ENCODE measurements at places on chromosomes 2 and 18. TPM values are rescaled to one million over a fixed set of nuclear protein-coding genes. Genes with fewer than 3 reads are reported as not detected.

The CENPO gene
- total RNA-seq: 2.3 TPM

The ASTL gene
- total RNA-seq: not detected

The ACSL3 gene
- 59.2 TPM for total RNA-seq

The COL4A3 gene
- total RNA-seq: 6.2 TPM

The CHAC2 gene
- total RNA-seq: 2.2 TPM

The IGFBP5 gene
- 666 TPM for total RNA-seq

The ARHGAP25 gene
- total RNA-seq: 6.5 TPM

The PTPRN gene
- total RNA-seq: not detected

The PPM1B gene
- total RNA-seq: 60.1 TPM

The POU3F3 gene
- not detected for total RNA-seq

The COL3A1 gene
- 22,387 TPM for total RNA-seq

The LBX2 gene
- total RNA-seq: not detected

The EPB41L3 gene
- total RNA-seq: 38.7 TPM

The CYTIP gene
- 2.6 TPM for total RNA-seq

The MAL gene
- 0.29 TPM for total RNA-seq

The ST8SIA3 gene
- not detected for total RNA-seq

The TBC1D8 gene
- 19.4 TPM for total RNA-seq

The TMEFF2 gene
- total RNA-seq: not detected

The PCARE gene
- total RNA-seq: not detected

The RBM44 gene
- under 0.01 TPM for total RNA-seq

The FOXD4L1 gene
- not detected for total RNA-seq

The SLC1A4 gene
- total RNA-seq: 36.6 TPM

The C2orf66 gene
- not detected for total RNA-seq

The RGPD3 gene
- total RNA-seq: 1.5 TPM

The SNTG2 gene
- total RNA-seq: 44.6 TPM

The FBXO41 gene
- total RNA-seq: 5.6 TPM

The AGAP1 gene
- 5.3 TPM for total RNA-seq

The CCDC102B gene
- 3.2 TPM for total RNA-seq

The NEU2 gene
- total RNA-seq: not detected

The POTEI gene
- not detected for total RNA-seq

The STARD6 gene
- total RNA-seq: not detected

The UGT1A6 gene
- total RNA-seq: not detected

The SPATA3 gene
- not detected for total RNA-seq

The TMEM198 gene
- total RNA-seq: not detected

The CRYBA2 gene
- not detected for total RNA-seq

The PID1 gene
- 48.5 TPM for total RNA-seq

The UGT1A10 gene
- not detected for total RNA-seq

The UBE2E3 gene
- 200 TPM for total RNA-seq
